ENCODE measurements at places on chromosomes 6 and 20.

DNA sequence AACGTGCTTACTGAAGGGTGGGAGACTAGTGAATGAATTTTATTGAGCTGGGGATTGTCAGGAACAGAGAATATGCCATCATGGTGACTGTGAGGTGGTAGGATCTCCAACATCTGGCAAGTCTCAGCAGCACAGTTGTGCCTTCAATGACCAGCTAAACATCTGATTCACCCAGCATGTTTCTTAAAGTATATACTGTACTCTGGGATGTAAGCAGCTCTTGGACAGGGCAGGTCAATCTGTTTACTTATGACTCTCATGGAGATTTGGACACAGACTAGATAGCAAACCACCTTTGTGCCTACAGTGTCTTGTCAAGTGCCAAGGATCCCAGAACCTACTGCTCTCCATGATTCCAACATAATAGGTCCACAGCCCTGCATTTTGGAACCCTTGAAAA, 801.0 kb upstream of the CITED2 start:
- DNase-seq, result no peak

- no peak for DNase-seq
Measured at GRCh38 chr6:1227600-1227934, 84.3 kb upstream of the FOXQ1 start.

GRCh38 chr20:63345328-63346100, 15.6 kb downstream of the CHRNA4 start:
- no peak for DNase-seq

DNA sequence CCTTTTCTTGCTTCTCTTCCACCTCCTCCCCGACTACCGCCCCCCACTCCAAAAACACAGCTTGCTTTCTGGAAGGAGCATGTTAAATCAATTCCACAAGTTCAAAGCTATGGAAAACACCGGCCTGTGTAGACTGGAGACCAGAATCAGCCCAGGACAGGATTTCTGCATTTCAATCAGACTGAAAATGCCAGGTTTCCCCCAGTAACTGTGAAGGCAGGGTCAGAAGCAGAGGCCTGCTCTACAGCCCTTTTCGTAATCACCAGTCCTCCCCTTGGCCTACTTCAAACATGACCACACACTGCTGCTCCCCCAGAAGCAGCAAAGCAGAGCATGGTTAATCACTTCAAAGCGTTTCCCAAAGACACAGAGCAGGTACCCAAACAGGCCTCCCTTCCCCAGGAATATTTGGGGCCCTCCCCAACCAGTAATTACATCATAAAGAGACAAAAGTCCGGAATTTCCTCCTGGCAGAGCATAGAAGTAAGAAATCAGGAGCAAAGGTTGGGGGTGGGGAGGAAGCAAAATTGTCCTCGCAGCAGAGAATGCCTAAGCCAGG, 38.4 kb downstream of the ZMYND8 start:
- DNase-seq, result no peak

DNA sequence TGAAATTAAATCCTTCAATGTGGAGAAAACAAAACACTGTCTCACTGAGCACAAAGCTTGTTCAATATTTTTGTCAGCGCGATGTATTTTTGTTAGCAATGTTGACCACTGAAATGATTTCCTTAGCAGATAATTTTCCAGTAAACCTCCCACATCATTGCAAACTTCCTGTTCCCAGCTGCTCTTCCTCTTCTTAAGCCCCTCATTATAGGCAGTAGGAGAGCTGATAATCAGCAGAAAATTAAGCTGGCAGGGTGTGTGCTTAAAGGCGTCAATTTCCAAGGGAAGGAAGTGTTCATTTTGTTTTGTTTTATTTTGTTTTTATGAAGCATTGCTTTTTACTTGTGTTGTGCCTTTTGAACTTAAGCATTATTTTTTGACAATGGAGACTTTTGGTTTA, 29.1 kb upstream of the TMEM14A start:
- DNase-seq, result no peak

- no peak for DNase-seq
Measured at GRCh38 chr6:43082806-43083655, 6.9 kb downstream of the PTK7 start.

All from progenitor cell of endocrine pancreas (in vitro differentiated cells).